ENCODE measurements at places on chromosomes 5 and 9. TPM values are rescaled to one million over a fixed set of nuclear protein-coding genes. Genes with fewer than 3 reads are reported as not detected.

DNA sequence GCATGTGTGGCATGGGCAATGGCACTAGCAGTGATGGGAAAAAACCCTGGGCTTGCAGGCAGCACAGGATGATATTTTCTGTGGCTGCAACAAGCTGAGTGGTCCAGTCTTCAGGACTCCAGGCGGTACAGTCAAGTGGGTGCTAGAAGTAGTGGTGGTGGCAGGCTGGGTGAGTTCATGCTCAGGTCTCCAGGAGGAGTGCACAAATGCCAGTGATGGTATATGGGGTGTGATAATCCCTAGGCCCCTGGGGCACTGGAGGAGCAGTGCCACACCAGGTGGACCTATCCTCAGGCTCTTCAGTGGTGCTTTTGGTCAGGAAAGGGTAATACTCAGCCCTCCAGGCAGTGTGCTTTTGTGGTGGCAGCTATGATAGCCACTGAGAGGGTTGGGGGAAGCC, 496.4 kb downstream of the PRR16 start:
- no peaks in the 10 kb centered on the region for H3K36me3 ChIP-seq
- no peaks in the 10 kb centered on the region for H3K4me1 ChIP-seq
- H3K4me3 ChIP-seq: no peak overlapping the region
- no peak for DNase-seq
- no peaks in the 10 kb centered on the region for H3K27me3 ChIP-seq

GRCh38 chr9:2453701-2454100, 167.9 kb upstream of the VLDLR start:
- no peaks in the 10 kb centered on the region for H3K4me1 ChIP-seq
- H3K27me3 ChIP-seq: no peaks in the 10 kb centered on the region
- no peak overlapping the region for H3K27ac ChIP-seq

DNA sequence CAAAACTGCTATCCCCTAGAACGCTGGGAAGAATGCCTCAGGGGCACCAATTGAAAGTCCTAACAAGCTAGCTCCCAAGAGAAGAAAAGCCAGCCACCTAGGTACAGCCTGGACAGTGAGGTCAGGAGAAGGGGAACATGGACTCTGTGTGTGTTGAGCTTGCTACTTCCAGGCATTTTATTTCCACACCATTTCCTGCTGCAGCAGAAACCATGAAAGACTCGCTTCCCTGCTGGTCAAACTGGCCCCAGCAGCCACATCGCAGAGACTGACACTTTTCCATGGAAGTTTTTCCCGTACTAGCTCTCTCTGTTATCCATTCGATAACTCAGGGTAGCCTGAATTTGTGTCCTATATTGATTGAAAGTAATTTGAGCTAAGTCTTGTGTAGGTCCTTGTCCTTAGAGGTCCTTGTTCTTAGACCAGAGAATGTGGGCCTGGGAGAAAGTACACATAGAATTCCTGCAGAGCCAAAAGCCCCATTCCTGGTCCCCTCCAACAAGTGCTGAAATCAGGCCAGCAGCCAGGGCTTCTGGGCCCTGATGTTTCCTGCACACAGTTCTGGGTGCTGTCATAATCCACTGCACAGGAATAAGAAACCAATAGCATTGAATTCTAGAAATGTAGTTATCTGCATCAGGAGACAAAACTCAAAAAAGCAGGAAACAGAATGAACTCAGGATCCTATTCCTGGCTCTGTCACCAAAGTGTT, 96.6 kb downstream of the BRINP1 start:
- no peaks in the 10 kb centered on the region for H3K4me1 ChIP-seq
- H3K27ac ChIP-seq: no peak overlapping the region
- H3K36me3 ChIP-seq: no peaks in the 10 kb centered on the region
- H3K4me3 ChIP-seq: no peak overlapping the region
- no peaks in the 10 kb centered on the region for H3K27me3 ChIP-seq

DNA sequence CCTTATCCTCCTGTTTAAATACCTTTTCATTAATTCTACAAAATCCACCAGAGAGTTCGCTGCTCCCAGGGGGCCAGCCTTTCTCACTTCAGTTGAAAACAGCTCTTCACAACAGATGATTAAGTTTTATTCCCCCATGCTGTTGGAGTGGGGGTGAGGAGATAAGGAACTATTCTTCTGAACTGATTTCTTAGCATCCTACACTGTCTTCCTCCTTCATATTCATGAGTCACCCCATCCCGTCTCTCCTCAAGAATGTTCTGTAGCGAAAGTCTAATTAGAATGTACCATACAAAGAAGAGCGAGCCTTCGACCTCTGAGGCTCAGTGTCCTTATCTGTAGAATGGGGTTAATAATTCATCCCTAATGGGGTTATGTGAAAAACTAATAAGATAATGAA, 138.0 kb downstream of the PIK3R1 start:
- H3K27me3 ChIP-seq: peaks cover under 1% of the 10 kb centered on the region
- no peak overlapping the region for H3K4me3 ChIP-seq
- no peaks in the 10 kb centered on the region for H3K36me3 ChIP-seq
- peak; percentile 20 for DNase-seq
- H3K27ac ChIP-seq: no peak overlapping the region
- no peaks in the 10 kb centered on the region for H3K4me1 ChIP-seq

DNA sequence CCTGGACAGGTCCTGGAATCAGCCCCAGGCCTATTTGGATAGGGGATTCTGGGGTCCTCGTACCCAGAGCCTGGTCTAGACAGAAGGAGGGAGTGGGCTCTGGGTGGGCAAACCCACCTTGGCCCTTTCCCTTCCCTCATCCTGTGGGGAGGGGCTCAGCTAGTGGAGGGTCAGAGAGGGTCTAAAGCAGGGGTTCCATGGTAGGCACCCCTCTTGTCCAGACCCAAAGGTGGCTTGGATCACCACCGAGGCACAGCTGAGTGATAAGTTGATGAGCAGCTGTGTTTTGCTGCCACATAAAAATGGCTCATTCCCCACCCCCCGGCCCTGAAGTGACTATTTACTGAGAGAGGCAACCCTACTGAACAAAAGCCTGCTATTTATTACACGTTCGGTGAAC, 53.8 kb upstream of the KCNMB1 start:
- H3K4me1 ChIP-seq: no peaks in the 10 kb centered on the region
- H3K27me3 ChIP-seq: no peaks in the 10 kb centered on the region
- no peak overlapping the region for H3K27ac ChIP-seq
- no peaks in the 10 kb centered on the region for H3K36me3 ChIP-seq
- H3K4me3 ChIP-seq: no peak overlapping the region

- H3K36me3 ChIP-seq: no peaks in the 10 kb centered on the region
- no peaks in the 10 kb centered on the region for H3K4me1 ChIP-seq
- no peak overlapping the region for H3K27ac ChIP-seq
Measured at GRCh38 chr5:76526950-76527583, 96.1 kb downstream of the F2RL2 start.

DNA sequence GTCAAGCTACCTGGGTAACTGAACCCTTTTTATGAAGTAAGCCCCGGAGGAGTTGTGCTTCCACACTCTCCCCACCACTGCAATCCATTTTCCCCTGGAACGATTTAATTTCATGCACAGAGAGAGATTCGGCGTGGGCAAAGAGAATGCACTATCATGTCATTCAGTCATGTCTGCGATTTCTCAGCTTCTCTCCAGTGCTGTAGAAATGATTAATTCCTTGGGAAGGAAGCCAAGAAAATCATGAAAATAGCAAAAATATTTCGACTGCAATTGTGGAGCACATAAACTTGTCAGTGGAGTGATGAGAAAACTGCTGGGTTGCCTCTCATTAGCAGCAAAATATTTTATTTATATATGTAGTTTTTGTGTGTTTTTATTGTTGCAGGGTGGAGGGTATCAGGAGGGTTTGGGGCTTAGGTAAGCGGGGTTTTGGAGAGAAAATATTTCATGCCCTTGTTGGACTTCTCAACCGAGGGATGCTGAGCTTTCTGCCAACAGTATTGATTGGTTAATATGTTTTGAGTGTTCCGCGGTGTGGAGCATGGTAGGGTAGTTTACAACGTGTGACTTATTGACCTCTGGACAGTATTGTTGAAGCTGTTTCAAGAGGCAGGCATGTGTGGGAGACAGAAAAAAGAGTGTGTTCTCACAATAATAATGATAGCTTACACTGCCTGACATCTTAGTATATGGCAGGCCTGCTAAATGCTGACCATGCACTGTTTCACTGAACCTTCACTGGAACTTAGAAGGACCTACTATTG, 69.3 kb downstream of the SGCD start:
- H3K27me3 ChIP-seq: no peaks in the 10 kb centered on the region
- H3K27ac ChIP-seq: peak overlapping the region; percentile 40
- H3K36me3 ChIP-seq: peaks cover 3% of the 10 kb centered on the region
- H3K4me3 ChIP-seq: no peak overlapping the region
- DNase-seq: peak; percentile 27
- peaks cover 13% of the 10 kb centered on the region for H3K4me1 ChIP-seq

DNA sequence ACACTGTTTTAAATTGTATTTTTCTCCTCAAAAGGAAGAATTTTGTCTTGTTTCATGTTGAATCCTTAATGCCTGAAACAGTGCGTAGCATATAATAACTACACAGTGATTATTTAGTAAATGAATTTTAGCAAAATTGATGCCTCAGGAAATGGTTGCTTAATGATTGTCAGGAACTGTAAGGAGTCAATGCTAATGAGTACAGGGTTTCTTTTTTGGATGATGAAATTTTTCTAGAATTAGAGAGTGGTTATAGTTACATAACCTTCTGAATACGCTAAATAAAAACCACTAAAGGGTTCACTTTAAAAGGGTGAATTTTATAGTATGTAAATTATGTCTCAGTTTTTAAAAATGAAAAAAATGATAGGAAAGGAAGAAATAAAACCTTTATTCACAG, 14.9 kb downstream of the FAM151B start:
- H3K27ac ChIP-seq: no peak overlapping the region
- no peaks in the 10 kb centered on the region for H3K36me3 ChIP-seq
- DNase-seq: no peak
- H3K4me3 ChIP-seq: no peak overlapping the region

DNA sequence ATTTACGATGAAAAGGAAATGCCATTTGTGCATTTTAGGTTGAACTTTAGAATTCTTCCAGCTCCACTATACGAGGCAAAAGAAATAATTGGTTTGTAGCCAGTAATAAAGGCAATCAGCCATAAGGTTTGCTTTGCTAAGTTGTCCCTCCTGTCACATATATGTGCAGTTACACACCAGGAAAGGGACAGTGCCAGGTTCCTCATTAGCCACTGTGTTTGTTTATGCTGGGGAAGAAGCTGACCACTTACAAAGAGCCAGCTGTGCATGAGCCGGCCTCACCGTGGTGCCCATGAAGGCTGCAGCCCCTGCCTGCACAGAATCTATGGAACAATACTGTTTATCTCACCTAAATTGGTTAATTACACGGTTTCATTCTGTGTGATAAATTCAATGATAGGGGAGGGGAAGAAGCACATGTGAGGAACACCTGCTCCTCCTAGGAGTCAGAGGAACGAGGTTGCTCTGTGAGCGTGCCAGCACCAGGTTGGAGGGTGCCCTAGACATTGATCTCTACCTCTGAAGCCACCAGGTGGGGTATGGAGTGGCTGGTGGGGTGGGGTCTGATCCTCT, 173.8 kb upstream of the DAP start:
- no peak overlapping the region for H3K27ac ChIP-seq
- peaks cover 28% of the 10 kb centered on the region for H3K27me3 ChIP-seq
- H3K36me3 ChIP-seq: no peaks in the 10 kb centered on the region
- no peaks in the 10 kb centered on the region for H3K4me1 ChIP-seq
- no peak for DNase-seq

- no peaks in the 10 kb centered on the region for H3K36me3 ChIP-seq
- no peak overlapping the region for H3K4me3 ChIP-seq
- H3K27ac ChIP-seq: no peak overlapping the region
- H3K27me3 ChIP-seq: peaks cover 6% of the 10 kb centered on the region
- no peak for DNase-seq
Measured at GRCh38 chr5:133494232-133494922, 118.0 kb downstream of the FSTL4 start.

GRCh38 chr5:68405026-68405684, 189.6 kb downstream of the PIK3R1 start:
- H3K36me3 ChIP-seq: no peaks in the 10 kb centered on the region
- no peak overlapping the region for H3K4me3 ChIP-seq
- no peaks in the 10 kb centered on the region for H3K4me1 ChIP-seq
- no peak overlapping the region for H3K27ac ChIP-seq
- no peak for DNase-seq

- H3K4me1 ChIP-seq: no peaks in the 10 kb centered on the region
- H3K27ac ChIP-seq: no peak overlapping the region
- H3K27me3 ChIP-seq: no peaks in the 10 kb centered on the region
- no peak for DNase-seq
Measured at GRCh38 chr9:15782106-15782505, 229.3 kb downstream of the CCDC171 start.

- no peak for DNase-seq
- H3K4me1 ChIP-seq: no peaks in the 10 kb centered on the region
- no peak overlapping the region for H3K27ac ChIP-seq
- no peak overlapping the region for H3K4me3 ChIP-seq
Measured at GRCh38 chr9:10274988-10275387, 337.8 kb downstream of the PTPRD start.

GRCh38 chr5:4361753-4362152, 766.1 kb downstream of the IRX1 start:
- no peaks in the 10 kb centered on the region for H3K36me3 ChIP-seq
- H3K4me3 ChIP-seq: no peak overlapping the region
- no peak for DNase-seq
- no peak overlapping the region for H3K27ac ChIP-seq
- H3K4me1 ChIP-seq: no peaks in the 10 kb centered on the region
- H3K27me3 ChIP-seq: no peaks in the 10 kb centered on the region

- no peak overlapping the region for H3K4me3 ChIP-seq
- no peak overlapping the region for H3K27ac ChIP-seq
- no peaks in the 10 kb centered on the region for H3K36me3 ChIP-seq
Measured at GRCh38 chr5:171433352-171433698, 13.9 kb downstream of the FGF18 start.

GRCh38 chr9:124174433-124174832, 83.3 kb upstream of the NEK6 start:
- H3K4me3 ChIP-seq: no peak overlapping the region
- H3K4me1 ChIP-seq: no peaks in the 10 kb centered on the region
- H3K36me3 ChIP-seq: no peaks in the 10 kb centered on the region
- no peak overlapping the region for H3K27ac ChIP-seq

DNA sequence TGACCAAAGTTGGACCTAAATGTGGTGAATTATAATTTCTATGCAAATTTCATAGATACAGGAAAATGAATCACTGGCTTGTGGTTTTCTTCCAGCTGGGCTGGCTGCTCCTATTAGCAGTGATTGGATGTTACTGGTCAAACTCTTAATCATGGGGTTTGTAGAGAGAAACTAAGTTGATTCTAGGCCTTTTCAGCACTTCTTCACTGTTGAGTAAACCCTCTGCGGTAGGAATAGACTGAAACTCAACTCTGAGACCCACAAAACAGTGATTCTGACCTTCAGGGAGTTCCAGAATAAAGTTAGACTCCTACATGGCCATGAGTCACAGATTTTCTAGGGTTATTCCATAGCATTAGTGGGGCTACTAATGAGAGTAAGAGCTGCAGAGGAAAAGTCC, 47.9 kb upstream of the FKTN start:
- H3K36me3 ChIP-seq: peaks cover 4% of the 10 kb centered on the region
- H3K27me3 ChIP-seq: no peaks in the 10 kb centered on the region
- no peak overlapping the region for H3K4me3 ChIP-seq

- H3K27me3 ChIP-seq: no peaks in the 10 kb centered on the region
- peaks cover 4% of the 10 kb centered on the region for H3K4me1 ChIP-seq
- H3K36me3 ChIP-seq: no peaks in the 10 kb centered on the region
- no peak overlapping the region for H3K27ac ChIP-seq
- DNase-seq: no peak
Measured at GRCh38 chr5:42842921-42843641, 31.4 kb upstream of the SELENOP start.

- no peak for DNase-seq
- H3K4me3 ChIP-seq: no peak overlapping the region
- no peaks in the 10 kb centered on the region for H3K4me1 ChIP-seq
- peaks cover 15% of the 10 kb centered on the region for H3K36me3 ChIP-seq
Measured at GRCh38 chr5:160108124-160108523, 11.1 kb downstream of the PWWP2A start.

GPR21 gene
- 0.28 TPM for total RNA-seq

CHSY3 gene
- 1.4 TPM for total RNA-seq

DMAC1 gene
- 9.4 TPM for total RNA-seq

WDR38 gene
- not detected for total RNA-seq

FBLL1 gene
- total RNA-seq: 0.18 TPM

SLCO6A1 gene
- total RNA-seq: not detected

SLC4A9 gene
- not detected for total RNA-seq

Data from IMR-90 (cell line).